ENCODE measurements at places on chromosomes 7 and 10.

DNA sequence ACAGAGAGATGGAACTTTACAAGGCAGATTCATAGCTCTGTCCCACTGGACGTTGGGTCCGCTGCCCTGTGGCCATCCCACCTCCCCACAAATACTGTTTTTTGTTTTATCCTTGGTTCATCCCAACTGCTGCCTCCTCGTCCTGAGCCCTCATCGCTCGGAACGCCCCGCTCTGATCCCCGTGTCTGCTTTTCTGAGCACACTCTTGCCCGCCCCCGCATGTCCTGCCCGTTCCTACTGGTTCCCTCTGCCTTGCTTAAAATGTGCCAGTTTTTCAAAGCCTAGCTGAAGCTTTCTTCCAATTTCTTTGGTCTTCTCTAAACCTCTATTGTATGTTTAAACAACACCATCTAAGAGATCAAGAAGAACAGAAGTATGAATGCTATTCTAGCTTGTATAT, 19.4 kb downstream of the RNF32 start:
- no peak for DNase-seq

DNA sequence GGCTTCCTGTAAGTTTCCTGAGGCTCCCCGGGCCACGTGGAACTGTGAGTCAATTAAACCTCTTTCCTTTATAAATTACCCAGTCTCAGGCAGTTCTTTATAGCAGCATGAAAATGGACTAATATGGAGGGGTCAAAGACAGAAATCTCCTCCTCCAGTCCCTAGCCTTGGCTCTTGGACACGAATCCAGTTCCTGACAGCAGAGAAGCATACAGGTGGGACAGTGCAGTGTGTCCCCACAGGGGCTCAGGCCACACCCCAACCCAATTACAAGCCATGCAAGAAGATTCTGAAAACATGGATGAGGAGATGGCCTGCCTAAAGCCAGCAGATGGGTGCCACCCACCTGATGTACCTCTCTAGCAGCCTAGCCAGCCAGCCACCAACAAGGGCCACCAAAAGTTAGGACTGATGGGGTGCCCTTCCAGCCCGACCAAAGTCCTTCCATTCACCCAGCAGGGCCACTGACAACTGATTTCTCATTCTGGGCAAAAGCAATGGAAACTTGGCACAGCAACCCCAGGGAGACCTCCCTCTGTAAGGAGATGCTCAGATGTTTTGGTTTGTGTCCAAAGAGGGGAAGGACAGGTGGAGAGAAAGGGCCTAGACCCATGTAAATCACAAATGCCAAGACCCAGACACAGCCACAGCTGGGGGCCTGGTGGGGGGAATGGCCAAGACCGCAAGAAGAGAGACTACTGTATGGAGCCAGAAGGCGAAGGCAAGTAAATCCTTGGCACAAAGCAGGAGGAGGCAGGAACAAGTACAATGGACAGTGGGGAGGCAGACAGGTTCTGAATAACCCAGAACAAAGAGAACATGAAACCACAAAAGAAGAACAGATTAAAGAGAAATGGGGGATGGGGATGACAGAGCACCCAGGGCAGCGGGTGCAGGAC, 13.6 kb downstream of the GPRIN2 start:
- no peak for DNase-seq

- no peak for DNase-seq
These were observed 91.6 kb downstream of the MICALL2 start for GRCh38 chr7:1367501-1368183.

- DNase-seq, result no peak
These were observed 88.5 kb downstream of the ELAPOR2 start for GRCh38 chr7:86970986-86971385.

- DNase-seq, result no peak
These were observed 43.0 kb downstream of the PLCE1 start for GRCh38 chr10:94036766-94037033.

DNA sequence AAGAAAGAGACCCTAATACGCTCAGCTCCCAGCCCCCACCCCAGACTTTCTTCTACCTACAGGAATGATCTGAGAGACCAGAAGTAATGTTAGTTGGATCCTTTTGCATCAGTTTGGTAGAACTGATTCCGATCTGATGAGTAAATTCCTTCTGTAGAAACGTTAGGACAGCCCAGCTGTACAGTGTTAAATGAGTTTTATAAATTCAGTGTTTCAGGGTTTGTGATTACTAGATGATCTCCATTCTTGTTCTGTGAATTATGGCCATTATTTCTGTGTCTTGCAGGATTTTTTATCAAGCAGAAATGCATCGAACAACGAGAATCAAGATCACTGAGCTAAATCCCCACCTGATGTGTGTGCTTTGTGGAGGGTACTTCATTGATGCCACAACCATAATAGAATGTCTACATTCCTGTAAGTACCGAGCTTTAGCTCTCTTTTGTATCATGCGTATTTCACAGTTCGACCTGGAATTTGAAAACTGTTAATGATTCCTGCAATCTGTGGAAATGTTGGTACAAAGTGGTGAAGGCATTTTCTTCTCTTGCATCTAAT, 5.3 kb downstream of the BMI1 start:
- no peak for DNase-seq

DNA sequence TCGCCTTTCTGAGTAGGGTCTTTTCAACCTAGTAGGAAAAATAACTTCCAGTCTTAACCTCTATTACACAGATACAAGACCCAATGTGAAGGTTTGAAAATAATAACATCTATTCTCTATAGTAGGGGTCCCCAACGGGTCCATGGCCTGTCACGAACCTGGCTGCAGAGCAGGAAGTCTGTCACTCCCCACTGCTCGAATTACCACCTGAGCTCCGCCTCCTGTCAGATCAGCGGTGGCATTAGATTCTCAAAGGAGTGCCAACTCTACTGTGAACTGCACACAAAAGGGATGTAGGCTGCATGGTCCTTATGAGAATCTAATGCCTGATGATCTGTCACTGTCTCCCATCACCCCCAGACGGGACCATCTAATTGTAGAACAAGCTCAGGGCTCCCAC, 7.4 kb downstream of the YWHAG start:
- no peak for DNase-seq

GRCh38 chr7:79893991-79894390, 240.6 kb upstream of the GNAI1 start:
- DNase-seq, result no peak

DNA sequence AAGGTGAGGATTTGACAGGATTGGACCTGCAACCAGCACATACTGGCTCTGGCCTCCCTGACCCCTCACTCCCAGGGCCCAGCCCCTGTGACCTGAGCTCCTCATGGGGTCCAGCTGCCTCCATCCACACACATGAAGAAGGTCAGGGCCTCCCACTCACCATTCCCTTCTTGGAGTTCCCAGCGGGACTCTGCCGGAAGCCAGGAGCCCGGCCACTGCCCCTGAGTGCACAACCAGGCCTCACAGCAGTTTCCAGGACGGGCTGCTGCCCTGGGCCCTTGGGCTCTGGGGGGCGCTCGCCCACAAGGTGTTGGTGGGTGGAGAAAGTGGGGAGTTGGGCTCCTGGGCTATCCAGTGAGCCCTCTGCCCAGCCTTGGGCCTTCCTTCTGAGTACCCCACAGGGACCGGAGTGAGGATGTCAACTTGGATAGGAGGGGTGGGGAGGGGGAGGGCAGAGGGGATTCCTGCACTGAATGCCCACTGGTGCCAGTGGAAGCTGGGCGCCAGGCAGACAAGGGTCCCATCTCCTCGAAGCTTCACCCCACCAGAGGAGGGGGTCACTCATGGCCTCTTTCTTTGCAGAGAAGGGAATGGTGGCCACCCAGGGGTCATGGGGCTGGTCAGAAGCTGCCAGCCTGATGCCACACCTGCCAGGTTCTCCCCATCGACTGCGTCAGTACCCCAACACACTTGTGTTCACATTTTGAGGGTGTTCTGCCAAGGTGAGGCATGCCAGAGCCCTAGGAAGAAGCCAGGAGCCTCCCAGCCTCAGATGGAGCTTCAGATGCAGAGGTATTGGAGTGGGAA, 115.3 kb downstream of the PTPN20 start:
- no peak for DNase-seq

DNA sequence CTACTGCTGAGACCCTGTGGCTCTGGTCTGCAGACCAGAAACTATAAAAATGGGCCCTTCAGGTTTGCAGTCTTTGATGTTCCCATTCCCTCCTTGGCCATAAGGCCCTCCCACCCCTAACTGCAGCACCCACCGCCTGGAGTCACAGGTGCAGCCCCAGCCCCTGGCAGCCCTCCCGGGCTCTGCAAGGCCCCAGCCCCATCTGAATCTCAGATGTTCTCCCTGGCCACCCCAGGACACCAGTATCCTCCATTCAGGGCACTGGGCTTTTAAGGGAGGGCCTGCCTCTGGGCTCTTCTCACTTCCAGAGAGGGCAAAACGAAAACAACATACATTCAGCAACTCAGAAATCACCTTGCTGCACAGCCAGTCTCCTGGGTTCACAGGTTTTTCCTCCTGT, 107.7 kb upstream of the RET start:
- no peak for DNase-seq

DNA sequence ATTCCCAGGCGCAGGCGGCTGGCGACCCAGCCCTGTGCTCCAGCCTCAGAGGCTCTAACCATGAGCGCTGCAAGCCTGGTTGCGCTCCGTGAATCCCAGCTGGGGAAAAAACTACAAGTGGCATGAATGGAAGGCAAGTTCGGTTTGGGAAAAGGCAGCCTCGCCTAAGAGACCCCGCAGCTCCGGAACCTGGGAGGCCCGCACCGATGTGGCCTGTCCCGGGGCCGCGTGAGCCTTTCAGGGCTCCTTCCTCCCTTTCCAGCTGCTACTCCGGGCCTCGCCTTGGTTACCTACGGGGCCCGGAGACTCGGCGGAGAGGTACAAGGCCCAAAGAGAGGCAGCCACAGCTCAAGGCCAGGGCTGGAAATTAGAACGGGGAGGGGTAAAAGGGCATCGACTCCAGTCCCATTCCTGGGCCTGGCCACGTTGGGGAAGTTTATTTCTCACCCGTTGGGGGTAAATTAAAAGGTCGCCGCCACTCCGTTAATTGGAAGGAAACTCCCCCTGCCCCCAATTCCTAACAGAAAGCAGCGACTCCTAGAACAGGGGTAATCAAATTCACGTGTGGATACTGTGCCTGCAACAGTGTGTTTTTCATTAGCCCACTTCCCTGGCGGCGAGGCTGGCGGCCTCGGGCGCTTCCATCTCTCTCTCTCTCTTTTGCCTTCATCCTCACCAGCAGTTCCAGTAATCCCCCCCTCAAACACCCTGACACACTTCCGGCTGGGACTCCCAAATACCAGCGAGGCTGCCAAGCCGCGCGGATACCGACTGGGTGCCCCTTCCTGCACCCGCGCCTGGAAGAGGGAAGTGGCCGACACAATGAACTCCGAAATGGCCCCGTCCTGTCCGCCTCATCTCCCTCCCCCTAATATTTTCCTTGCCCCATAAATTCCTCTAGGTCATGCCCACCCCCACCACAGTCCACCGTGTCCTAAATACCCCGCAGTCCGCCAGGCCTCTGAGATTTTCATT, 1.5 kb upstream of the HOXA9 start:
- DNase-seq, result no peak

DNA sequence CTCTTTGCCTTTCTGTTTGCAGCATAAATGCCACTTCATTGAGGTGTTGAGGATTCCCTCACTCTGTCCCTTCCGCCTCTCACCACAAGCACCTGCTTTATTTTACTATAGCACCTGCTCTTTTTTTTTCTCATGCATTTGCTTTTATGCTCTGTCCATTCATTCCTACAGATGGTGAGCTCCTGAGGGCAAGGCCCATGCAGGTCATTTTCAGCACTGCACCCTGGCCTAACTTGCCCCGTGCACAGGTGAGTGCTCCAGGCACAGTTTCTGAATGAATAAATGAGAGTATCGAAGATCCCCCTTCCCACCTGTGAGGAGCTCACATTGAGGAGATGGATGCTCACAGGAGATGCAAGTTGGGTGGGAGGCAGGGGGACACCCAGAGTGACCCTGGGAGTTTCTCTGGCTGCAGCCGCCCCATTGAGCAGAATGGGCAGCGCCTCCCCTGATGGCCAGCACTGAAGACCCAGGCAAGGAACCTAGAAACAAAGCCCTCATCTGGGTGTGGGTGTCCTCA, 1.2 kb upstream of the AKR1E2 start:
- DNase-seq, result no peak

DNA sequence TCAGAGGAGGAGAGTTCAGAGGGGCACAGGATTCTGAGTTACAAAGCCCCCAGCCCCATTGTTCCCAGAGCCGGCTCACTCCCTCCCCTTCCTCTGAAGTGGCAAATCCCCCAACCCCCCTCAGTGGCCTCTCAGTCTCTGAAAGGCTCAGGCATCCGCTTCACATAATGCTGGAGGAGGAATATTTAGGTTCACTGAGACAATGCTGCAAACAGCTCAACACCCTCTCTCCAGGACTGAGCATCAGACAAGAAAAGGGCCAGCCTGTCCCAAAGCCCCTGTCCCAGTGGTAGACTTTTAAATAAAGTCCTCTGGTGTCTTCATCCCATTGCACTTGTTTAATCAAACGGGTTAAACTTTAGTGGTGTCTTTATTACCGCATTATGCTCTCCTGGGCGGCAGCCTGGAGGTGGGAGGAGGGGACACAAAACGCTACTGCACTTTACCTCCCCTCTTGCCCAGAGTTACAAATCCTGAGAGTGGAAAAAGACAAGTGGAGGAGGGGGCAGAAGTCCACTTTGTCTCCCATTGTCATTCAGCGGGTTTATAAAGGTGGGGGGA, 257.9 kb downstream of the FGFR2 start:
- no peak for DNase-seq
